ENCODE measurements at places on chromosomes 2 and 18.

DNA sequence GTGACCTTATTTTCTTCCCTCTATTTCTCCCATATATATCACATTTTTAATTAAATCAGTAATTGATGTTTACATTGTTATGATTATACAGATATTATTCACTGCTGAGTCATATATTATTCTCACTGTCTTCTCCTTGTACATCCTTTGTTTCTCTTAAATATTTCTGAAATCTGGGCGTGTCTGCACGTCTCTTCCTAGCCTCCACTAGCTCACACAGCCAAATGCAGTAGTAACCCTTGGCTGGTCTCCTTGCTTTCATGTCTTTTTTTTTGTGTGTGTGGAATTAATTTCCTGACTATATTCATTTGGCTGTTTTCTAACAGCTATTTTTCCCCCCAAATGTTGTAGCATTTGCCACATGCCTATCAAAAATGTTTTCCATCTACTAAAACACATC is 15.8 kb downstream of the CCNYL1 start:
- no peak for DNase-seq

GRCh38 chr18:11885278-11885947 is 22.7 kb downstream of the MPPE1 start:
- DNase-seq: no peak

DNA sequence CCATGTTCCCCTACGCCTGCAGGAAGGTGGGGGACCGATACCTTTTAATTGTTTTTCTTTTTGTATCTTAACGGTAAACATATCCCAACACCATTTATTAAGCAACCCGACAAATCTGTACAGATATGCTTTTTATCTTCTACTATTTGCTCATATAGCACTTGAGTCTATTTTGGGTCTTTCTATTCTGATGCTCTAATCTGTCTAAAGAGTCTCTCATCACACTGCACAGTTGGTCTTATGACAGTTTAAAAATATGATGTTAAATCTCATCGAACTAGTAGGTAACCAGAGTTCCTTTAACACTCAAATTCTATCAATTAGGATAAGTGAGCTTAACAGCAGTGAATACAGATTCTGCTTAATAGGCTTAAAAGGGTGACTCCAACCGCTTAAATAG is 111.6 kb downstream of the SOCS6 start:
- DNase-seq: no peak

DNA sequence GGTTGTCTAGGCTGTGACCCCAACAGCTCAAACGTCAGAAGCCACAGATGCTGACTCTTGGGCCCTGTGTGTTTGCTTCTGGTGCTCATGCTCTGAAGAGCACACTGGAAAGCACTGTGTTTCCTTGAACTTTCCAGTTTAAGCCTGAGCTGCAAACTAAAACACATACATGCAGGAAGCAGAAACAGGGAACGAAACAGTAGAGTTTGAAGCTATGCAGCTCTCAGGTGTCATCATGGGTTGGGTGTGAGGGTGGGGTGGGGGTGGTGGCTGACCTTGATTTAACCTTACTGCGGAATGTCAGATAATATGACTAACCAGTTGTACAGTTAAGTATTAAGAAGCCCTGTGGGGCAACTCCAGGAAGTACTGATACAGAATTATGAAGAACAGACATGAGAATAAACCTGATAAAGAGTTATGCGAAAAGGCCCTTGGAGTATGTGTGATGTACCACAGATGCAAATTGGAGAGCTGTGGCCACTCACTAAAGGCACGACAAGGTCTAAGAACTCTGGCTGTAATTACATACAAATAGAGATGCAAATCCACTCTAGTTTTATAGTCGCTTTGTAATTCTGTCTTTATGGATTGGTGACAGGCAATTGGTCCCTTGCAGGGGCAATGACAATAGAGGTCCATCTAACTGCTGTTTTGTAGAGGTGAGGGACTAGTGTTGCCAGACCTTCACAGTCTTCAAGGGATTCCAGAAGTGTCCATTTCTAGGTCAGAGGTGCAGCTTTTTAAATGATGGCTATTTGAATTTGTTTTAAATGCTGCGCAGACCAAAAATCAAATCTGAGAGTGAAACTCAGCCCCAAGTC is 273.1 kb downstream of the NAPG start:
- DNase-seq: no peak

DNA sequence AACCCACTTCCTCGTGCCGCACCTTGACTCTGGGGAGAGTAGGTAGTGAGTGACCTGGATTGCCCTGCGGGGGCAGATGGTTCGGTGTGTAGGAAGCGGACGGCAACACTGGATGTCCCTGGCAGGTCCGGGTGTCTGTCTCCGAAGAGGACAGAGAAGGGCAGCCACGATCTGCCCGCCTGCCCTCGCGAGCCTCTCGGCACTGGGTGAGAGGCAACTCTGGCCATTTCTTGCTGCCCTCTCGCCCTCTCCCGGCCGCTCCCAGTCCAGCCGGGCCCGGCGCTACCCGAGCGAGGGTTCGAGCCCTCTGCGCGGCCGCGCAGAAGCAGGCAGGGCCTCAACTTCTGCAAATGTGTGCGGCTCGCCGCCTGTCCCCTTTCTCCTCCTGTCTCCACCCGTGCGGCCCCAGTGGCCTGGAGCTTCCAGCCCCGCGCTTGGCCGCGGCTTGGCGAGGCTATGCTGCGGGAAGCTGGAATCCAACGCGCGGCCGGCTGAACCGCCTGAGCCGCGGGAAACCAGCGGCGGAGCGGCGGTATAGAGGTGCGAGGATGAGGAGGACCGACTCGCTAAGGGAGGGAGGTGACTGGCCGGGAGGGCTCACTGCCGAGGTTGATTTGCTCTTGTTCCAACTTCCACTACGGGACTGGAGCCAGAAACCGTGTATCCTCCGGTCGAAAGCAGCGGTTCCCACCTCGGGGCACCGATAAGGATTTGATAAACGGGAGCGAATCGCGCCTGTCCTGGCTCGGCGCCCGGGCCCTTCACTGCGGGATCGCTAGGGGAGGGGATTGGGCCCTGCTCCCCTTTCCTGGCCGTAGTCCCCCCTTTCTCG is 1.5 kb downstream of the EPAS1 start:
- DNase-seq: no peak

DNA sequence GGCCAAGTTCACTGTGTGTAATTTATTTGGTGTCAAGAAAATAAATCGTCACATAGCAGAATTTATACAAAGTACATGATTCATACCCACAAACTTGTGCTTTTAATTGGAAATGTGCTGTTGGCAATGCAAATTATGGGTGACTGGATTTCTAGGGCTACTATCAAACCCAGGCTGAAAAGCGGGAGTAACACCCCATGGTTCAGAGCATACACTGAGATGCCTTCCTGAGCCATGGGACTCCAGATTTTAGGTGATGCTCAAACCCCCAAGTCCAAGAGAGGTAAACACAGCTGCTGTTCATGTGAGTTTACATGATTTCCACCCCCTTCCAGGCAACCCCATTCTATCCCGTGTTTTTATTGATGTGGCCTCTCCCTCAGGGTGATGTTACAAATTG is 565.9 kb upstream of the ID2 start:
- DNase-seq: no peak

- DNase-seq: no peak
Measured at GRCh38 chr2:223474893-223475292, 127.3 kb downstream of the SCG2 start.

- no peak for DNase-seq
Measured at GRCh38 chr2:152387041-152387440, 52.1 kb downstream of the FMNL2 start.

- no peak for DNase-seq
Measured at GRCh38 chr18:33239298-33239697, 201.2 kb downstream of the CCDC178 start.

DNA sequence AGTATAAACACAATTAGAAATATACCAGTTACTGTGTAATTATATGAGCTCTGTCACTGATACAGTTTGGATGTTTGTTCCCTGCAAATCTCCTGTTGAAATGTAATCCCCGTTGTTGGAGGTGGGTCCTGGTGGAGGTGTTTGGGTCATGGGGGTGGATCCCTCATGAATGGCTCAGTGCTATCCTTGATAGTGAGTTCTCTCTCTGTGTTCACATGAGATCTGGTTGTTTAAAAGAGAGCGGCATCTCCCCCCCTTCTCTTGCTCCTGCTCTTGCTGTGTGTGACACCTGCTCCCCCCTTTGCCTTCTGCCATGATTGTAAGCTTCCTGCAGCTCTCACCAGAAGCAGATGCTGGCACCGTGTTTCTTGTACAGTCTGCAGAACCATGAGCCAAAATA is 24.1 kb downstream of the MTX2 start:
- no peak for DNase-seq

- no peak for DNase-seq
Measured at GRCh38 chr2:112841295-112842044, 4.9 kb upstream of the IL1B start.

DNA sequence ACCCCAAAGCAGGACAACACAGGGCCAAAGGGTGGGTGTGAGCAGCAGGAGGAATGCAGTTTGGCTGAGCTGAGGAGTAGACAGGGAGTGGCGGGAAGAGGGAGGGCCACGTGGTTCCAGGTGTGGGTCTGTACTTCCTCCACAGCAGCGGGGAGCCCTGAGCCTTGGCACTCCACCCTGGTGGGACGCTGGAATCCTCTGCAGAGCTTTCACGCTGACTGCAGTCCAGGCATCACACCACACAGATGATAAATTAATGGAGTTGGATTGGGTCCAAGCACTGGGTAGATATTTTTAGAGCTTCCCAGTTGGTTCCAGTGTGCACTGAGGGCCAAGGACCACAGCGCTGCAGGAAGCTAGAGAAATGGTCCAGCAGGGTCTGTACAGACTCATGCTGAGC is 67.0 kb upstream of the TMEM200C start:
- no peak for DNase-seq

GRCh38 chr2:215917953-215918620 is 95.3 kb downstream of the MREG start:
- DNase-seq: no peak

DNA sequence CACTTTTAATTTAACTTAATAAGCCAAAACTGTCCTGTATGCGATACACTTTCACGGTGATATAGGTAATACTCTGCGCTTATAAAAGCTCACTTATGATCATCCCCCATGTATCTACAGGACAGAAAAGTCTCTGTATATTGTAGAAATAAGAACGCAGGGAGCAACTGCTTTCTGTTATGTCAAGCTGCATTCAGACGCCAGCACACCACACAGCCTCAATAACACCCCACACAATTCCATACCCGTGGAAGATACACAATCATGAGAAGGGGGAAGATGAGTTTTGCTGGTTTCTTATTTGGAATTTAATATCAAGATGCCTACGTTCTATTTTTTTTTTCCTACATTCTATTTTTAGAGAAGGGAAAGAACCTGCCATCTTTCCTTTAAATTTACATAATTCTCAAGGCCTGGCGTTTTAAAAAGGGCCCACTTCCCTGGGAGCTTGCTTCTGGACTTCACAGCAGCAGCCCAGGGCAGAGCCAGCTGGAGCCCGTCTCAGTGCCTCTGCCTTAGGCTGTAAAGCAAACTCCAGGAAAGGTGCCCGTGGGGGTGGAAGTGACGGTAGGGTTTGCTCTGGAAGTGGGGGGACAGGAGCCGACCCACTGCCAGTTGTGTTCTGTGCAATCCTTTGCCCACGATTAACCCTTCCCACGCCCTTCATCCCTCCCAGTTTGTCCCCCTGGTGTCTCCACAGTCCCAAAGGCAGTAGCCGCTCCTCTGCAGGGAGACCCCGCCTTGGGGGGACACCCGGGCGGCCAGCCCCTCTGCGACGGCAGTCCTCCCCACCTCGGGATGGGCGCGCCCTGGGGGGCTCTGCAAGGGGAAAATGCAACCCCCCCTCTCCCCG is 5.3 kb downstream of the PTGR3 start:
- DNase-seq: no peak

- DNase-seq: no peak
Measured at GRCh38 chr2:192124571-192124970, 70.2 kb downstream of the TMEFF2 start.

DNA sequence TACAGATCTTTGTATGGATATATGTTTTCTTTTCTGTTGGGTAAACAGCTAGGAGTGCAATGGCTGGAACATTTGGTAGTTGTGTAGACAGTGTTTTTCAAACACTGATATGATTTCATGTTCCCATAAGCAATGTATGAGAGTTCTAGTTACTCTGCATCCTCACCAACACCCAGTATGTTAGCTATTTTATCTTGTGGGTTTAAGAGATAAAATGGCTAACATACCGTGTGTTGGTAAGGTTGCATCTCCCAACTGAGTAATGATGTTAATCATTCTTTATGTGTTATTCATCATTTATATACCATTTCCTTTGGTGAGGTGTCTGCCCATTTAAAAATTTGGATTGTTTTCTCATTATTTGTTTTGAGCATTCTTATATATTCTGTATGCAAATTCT is 65.7 kb downstream of the LYPD6B start:
- no peak for DNase-seq

DNA sequence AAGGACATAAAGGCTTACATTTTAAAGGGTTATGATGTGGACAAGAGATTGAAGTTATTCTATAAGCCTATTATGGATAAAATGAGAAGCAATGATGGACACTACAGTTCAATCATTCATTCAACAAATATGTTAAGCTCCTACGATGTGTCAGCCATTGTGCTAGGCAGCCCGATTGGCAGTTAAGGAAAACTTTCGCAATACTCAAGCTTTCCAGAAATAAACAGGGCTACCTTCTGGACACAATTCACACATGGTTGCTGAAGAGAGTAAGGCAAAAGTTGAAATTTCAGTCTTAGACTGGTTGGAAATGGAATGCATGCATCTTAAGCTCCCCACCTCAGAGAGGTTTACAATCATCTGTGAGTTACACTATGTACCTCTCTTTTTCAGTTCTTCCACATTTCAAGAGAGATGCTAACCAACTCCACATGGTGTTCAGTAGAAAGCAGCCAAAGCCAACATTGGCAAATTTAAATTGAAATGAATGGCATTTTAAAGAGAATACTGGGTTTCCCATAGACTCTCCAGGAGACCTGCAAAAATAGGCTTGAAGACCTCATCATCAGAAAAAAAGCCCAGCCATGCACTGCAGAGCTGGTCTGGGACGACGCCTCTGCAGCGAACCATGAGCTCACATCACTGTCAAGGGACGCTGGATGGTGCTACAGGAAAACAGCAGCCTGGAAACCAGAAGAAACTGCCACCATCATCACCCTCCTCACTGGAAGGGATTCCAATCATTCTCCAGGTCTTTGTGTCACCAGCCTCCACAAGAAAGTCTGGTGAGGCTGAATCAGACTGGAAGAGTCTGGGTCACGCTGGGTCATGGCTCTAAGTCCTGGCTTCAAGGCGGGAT is 276.3 kb downstream of the AFF3 start:
- DNase-seq: no peak

- DNase-seq: no peak
Measured at GRCh38 chr2:68319398-68320117, at the start of gene CNRIP1. CNRIP1 (minus strand) TSS chr2:68319949; CDS start chr2:68319400, 549 bp downstream.

All from activated T-helper 1 cell treated with anti-CD3 and anti-CD28 coated beads, Interleukin-2, amount 50 U/mL, for 16 hours (primary cell).